NCI-H748 treated with DMSO at 0.1 percent for 48 hours (cell line): ENCODE measurements at places on chromosomes 11 and 22.
A peak's percentile ranks its signal among the peaks of the same experiment; 100 is the strongest.

DNA sequence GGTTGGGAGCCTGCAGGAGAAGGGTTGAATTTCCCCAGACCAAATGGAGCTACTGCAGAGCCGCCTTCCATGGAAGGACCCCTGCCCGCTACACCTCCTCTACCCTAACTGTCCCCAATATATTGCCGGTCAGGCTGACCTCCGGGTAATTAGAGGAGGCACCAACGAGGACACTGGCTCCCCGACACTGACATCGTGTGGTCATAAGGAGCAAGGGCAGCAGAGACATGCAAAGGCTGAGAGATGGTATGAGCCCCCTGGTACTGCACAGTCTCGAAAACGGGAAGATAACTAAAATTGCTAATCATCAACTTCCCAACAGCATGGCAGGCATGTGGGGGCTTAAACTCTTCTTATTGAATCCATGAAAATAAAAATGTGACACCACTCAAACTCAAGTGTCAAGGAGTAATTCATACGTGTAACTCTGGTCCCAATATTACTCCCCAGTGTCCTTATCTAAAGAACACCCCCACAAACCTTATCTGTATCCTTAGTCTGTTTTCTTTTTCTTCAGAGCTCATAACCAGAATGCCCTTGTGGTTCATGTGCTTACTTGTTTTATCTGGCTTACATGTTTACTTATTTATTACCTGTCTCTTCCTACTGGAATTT is 4.4 kb downstream of the CAVIN3 start:
- peak; percentile 35 for DNase-seq

- DNase-seq: no peak
These were observed 5.4 kb upstream of the MTMR3 start for GRCh38 chr22:29877620-29878019.

DNA sequence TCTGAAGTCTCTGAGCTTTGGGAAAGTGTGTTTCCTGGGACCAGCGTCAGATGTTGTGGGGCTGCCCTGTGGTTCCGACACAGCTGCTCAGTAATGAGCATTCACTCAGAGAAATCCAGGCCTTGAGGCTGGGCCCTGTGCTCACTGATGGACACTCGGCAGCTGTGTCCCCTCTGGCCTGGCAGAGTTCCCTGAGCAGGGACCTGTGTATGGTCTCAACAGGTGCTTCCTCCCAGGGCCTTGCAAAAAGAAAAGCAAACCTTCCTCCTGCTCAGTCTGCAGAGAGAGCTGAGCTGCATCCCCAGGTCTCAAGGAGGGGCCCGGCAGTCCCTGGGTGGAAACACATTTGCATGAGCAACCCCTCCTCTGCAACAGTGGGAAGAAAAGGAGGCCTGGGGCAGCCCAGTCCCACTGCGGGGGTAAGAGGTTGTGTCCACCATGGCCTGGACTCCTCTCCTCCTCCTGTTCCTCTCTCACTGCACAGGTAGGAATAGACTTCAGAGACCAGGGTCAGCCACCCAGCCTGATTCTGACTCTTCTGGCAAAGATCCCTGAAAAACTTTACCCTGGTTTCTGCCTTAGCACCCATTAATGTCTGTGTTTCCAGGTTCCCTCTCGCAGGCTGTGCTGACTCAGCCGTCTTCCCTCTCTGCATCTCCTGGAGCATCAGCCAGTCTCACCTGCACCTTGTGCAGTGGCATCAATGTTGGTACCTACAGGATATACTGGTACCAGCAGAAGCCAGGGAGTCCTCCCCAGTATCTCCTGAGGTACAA is 131.2 kb downstream of the VPREB1 start:
- no peak for DNase-seq

DNA sequence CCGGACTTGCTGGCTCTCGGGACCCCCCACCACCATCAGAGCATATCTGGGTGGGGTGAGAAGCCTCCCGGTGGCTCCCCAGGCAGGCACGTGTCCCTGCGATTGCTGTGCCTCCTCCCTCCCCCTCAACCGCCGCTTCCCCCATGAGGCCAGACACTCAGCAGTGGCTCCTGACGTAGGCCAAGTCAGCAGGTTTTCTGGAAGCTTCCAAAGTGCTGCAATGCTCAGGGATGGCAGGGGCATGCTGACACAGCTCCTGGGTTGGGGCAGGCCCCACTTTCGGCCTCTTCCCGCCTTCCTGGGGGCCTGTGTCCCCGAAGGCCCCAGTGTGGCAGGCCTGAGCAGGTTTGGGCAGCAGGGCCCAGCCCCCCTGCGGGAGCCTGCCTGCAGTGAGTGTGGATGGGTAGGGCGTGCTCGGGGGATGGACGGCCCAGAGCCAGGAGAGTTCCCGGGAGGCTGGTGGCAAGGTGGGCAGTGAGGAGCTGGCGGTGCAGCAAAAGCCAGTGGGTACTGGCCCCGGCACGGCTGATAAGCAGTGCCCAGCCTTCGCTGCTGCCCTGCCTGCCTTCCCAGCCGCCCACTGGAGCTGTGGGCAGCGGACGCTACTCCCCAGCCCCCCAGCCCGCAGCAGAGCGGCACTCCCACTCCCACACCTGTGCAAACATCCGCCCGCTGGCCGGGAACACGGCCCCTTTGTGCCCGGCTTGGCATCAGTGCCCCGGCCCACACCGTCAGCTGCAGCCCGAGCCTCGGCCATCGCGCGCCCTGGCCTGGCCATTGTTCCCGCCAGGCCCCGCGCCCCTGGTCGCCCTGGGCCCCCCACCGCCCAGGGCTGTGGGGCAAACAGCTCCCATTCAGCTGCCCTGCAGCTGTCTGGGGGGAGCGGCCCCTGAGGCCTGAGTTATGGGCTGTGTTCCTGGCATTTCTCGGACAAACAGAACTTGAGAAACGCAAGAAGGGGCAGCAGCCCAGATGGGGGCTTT is 125.0 kb downstream of the KCNQ1OT1 start:
- peak; percentile 42 for DNase-seq

DNA sequence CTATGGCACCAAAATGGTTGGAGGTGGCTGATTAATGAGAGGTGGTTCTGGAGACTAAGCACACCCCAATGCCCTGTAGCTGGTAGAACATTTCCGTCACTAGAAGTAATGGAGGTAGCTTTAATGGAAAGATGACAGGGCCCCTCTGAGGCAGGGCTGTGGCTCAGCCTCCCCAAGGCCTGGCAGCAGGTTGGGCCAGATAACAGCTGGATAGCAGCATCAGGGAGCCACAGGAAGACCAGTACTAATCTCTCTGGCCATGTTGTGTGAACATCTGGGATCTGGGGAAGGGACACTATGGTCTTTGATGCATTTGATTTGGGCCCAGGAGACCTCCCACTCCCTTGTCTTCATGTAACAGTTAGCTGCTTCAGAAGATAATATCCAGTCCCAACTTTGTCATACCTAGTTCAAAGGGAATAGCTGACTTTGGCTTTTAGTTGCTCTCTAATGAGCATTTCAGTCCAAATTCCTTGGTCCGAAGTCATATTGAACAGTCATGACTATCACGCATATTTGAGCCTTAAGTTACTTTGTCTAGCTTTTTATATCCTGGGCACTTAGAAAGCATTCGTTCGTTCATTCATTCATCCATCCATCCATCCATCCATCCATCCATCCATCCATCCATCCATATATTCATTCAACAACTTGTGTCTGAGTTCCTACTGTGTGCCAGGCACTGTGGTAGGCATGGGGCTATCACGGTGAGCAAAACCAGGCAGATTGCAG is 53.0 kb upstream of the LMO2 start:
- DNase-seq: no peak

DNA sequence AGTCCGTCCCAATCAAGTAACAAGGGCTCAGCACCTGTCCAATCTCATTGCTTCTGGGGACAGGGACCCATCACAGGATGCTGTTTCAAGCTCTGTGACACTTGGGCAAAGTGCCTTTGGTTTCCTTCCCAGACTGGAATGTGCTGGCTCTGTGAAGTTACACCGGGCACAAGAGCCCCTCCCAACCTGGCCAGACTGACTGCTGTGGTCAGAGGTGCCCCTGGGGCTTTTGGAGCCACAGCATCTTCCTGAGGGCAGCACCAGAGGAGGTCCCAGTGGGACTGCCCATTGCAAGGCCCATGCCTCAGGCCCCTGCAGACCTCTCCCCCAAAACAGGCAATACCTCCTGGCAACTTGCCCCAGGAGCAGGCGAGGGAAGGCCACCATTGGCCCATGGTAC is 155.2 kb upstream of the GRK3 start:
- no peak for DNase-seq

DNA sequence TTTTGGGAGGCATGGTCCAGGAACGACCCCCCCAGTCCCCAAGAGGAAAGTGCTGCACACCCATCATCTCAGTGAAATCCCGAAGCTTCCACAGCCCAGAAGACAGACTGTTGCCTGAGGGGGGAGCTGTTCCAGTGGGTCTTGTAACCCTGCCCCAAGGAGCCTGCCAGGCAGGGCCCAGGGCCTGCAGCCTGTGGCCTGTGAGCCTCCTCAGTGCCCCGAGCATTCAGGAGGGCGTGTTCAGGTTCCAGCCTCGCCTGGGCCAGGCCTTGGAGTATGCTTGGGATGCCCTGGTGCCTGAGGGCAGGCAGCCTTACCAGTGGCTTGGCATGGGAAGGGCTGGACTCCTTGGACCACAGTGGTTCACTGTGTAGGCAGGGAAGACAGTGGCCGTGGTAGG is 18.0 kb upstream of the CABP2 start:
- DNase-seq: no peak

GRCh38 chr11:47182380-47182779 is 3.9 kb downstream of the PACSIN3 start:
- DNase-seq: no peak

GRCh38 chr11:67626970-67627369 is 2.8 kb downstream of the NUDT8 start:
- no peak for DNase-seq

GRCh38 chr11:102733232-102733875 is 8.6 kb upstream of the MMP8 start:
- peak; percentile 52 for DNase-seq

DNA sequence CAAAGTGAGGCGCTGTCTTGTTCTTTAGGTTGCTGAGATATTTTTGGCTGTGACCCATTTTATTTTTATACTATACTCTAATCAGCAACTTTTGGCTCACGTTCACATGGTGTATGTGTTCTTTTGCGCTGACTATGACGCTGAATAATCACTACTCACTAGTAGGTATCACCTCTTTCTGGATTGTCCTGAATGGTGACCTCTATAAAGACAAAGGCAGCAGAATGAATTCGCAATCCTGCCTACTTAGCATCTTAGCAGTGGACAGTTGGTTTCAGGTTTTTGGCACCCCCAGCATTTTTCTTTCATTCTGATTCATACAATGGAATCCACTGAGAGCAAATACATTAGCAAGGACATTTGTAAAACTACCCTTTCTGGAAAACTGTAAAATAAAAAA is 351.3 kb downstream of the JRKL start:
- DNase-seq: no peak

GRCh38 chr11:66509131-66509561 is 1.3 kb upstream of the BBS1 start:
- no peak for DNase-seq
